ENCODE measurements at places on chromosomes 2 and 18. TPM values are rescaled to one million over a fixed set of nuclear protein-coding genes. Genes with fewer than 3 reads are reported as not detected.

The ASB18 gene
- not detected for total RNA-seq

The DAW1 gene
- total RNA-seq = 9.8 TPM

The UGT1A10 gene
- not detected for total RNA-seq

The IL1B gene
- 0.18 TPM for total RNA-seq

The D2HGDH gene
- total RNA-seq = 17.0 TPM

The CCDC68 gene
- total RNA-seq = 24.3 TPM

The SRD5A2 gene
- not detected for total RNA-seq

The TDRD15 gene
- not detected for total RNA-seq

The MPPE1 gene
- 33.4 TPM for total RNA-seq

The COL3A1 gene
- total RNA-seq = 2,539 TPM

The FBXO11 gene
- 35.4 TPM for total RNA-seq

The TFPI gene
- total RNA-seq = 158 TPM

The HOXD1 gene
- not detected for total RNA-seq

The TUBB8B gene
- total RNA-seq = not detected

The POTEE gene
- total RNA-seq = not detected

The ABCG5 gene
- not detected for total RNA-seq
